ENCODE measurements at places on chromosomes 2 and 18.

- DNase-seq, result no peak
Observed at GRCh38 chr2:68487773-68488355, 20.5 kb downstream of the APLF start.

DNA sequence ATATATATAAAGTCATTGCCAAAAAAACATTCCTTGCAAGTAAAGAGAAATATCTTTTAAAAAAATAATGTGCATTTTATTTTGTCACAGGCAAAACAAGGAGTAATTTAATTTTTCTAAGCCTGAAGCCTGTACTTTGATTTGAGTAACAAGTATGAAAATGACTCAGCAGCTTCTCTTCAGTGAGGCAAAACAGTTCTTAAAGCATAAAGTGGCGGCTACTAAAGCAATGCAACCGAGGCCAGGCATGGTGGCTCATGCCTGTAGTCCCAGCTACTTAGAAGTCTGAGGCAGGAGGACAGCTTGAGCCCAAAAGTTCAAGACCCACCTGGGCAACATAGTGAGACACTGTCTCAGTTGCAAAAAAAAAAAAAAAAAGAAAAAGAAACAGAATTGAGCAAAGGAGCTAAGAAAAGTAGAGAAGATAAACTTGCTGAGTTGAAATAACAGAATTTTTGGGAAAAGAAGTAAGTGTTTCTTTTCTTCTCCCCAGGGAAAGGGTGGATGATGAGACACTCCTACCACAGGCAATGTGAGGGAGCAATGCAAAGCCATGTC is 29.6 kb downstream of the DOK1 start:
- no peak for DNase-seq

DNA sequence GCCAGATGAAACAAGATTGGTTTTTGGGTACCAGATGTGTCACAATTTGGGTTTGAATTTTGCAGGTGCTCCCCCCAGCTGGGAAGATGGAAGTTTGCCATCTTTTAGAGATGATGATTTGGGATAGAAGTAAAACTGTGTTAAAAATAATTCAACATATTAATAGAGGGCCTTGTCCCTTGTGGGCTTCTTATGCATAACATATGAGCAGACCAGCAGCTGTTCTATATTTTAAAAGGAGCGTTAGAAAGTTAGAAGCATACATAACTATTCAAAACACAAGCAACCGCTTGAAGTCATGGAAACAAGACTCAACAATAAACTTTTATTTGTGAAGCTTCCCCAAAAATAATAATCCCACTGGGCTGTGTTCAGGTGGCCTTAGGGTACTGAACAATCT is 62.8 kb downstream of the EFEMP1 start:
- no peak for DNase-seq

GRCh38 chr2:28462122-28462521 is 33.7 kb upstream of the PLB1 start:
- DNase-seq, result no peak

DNA sequence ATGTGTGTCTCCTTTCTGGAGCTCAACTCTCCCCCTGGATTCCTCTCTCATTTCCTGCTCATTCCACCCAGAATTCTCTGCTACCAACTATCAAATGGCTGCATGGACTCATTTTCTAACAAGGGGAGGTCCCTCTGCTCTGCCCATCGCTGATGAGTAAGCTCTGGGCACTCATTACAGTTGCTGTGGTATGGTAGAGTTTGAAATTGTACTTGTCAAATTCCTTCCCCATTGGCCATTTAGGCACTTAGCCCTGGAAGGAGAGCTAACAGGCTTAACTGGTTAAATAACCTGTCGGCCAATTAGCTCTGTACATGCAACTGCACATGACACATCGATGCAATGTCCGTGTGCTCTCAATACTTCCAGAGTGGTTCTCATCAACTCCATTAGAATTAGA is 20.4 kb downstream of the COL6A3 start:
- no peak for DNase-seq

DNA sequence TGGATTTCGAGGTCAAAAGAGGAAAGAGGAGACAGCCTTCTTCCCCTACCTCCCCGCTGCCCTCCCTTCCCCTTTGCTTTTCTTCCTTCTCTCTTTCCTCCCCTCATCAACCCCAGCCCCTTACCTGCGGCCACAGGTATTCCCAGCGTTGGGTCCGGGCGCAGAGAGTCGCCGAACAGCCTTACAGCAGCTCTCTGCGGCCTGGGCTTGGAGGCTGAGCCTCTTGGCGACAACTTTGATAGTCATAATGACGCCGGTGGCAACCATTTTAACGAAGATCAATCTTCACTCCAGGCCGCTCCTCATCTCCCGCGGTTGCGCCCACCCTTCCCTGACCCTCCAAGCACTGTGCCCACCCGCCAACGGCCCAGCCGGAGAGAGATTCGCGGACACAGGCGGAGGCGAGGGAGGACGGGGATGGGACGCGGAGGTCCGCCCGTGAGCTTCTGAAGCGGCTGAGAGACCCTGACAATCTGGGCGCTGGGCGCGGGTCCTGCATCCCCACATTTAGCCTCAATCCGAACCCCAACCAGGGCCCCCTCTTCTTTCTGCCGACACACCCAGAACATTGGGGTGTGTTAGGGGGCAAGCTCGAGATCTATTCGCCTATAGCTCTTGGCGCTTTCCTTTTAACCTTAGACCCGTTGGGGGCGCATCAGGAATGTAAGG is 1.5 kb upstream of the EVX2 start:
- no peak for DNase-seq

DNA sequence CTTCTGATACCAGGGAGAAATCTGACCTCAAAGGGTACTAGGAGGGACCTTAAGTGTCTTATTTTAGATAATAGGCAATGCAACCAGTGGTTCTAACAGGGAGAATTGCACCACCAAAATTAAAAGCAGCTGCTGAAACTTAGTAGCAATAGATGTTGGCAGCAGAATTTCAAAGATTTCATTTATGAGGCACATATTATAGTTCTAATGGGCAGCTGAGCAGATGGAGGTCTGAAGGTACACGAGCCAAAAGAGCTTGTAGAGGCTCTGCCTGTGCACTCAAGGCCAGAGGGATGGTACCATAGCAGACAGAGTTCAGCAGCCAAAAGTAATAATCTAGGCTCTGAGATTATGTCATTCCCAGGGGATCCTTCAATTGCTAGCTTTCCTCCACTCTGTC is 87.3 kb upstream of the NCKAP5 start:
- no peak for DNase-seq

- no peak for DNase-seq
Observed at GRCh38 chr18:49225160-49225559, 235.3 kb downstream of the DYM start.

GRCh38 chr2:222677981-222678380 is 6.5 kb downstream of the MOGAT1 start:
- DNase-seq, result no peak

- no peak for DNase-seq
Observed at GRCh38 chr18:24991141-24992060, 360.6 kb downstream of the ZNF521 start.

- no peak for DNase-seq
Observed at GRCh38 chr2:170177950-170178781, at the start of gene MYO3B. Gene MYO3B, plus strand, starts transcription at chr2:170178147. Its CDS starts 141 bp downstream, at chr2:170178288.

DNA sequence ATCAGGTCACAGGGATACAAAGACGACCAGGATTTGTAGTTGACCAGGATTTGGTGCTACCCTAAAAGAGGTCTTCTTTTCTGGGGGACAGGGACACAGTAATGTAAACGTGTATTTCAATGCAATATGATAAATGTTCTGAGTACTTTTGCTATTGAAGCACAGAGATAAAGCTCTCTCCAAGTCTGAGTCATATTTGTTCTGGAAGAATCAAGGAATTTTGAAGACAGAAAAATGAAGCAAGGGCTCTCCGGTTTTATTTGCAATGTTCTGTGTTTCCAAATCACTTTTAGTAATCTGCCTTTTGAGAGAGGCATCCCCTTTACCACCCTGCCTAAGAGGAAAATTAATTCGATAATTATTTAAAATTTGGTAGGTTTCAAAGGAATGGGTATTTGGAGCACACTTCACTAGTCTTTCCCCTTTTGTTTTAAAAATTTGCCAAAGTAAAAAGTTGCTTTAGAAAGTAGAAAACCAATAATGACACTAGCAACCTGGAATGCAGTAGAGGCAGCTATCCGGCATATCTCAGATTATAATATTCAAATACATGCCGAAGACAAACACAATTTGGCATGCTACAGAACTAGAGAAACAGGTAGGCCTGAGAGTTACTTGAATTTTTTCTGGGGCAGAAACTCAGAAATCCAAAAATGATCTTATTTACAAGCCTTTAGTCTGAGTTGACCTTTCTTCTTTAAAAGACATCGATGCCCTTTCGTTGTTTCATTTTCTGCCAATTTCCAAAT is 82.7 kb downstream of the MREG start:
- DNase-seq, result no peak

- no peak for DNase-seq
Observed at GRCh38 chr2:43314299-43314927, 88.0 kb upstream of the ZFP36L2 start.

DNA sequence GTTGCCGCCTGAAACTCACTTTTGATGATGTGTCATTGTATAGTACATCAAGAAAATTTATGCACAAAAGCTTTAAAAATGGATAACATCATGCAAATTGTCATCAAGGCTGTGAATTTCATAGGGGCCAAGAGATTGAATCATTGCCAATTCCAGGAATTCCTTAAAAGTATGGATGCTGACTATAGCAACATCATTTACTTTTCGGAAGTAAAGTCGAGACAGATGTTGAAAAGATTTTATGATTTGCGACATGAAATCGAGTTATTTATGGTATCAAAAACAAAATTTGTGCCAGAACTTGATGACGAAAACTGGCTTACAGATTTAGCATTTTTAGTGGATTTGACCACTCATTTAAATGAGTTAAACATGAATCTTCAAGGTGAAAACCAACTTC is 56.3 kb downstream of the ASB1 start:
- no peak for DNase-seq

DNA sequence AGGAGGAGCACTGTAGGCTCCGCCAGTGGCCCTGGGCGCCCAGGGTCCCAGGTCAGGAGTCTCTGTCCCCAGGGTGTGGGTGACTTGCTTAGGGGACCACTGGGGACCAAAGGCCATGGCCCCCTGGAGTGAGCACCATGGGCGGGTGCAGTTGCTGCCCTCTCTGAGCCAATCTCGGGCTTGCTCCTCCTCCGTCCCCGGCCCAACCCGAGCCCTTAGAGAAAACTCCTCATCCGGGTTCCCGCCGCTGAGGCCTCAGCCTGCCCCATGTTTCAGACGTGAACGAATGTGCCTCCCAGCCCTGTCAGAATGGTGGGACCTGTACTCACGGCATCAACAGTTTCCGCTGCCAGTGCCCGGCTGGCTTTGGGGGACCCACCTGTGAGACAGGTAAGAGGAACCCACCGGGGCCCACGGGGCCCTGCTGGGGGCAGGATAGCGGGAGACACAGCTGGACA is 38.6 kb downstream of the SNED1 start:
- DNase-seq, result no peak

GRCh38 chr2:3633089-3633981 is 24.7 kb upstream of the ALLC start:
- DNase-seq, result no peak

DNA sequence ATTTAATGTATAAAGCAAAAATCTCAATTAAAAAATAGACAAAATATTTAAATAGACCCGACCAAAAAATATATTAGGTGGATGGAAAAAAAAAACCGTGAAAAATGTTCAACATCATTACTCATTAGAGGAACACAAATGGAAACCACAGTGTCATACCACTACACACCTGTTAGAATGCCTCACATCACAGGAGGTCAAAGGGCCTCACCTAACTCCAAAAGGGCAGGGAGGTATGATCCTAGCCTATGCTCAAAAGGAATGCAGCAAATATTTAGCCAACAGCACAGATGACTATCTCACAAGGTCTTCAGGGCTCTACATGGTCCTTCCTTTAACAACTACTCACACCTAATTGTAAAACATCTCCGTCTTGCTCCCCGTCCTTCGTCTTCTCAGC is 185.5 kb upstream of the SETBP1 start:
- no peak for DNase-seq

GRCh38 chr2:41719756-41720155 is 328.1 kb upstream of the PKDCC start:
- no peak for DNase-seq

- no peak for DNase-seq
Observed at GRCh38 chr18:32042337-32042736, 23.7 kb downstream of the RNF125 start.

- no peak for DNase-seq
Observed at GRCh38 chr2:158745067-158745865, 49.9 kb upstream of the DAPL1 start.

All from activated CD8-positive, alpha-beta memory T cell treated with anti-CD3 and anti-CD28 coated beads, Interleukin-2, amount 50 U/mL, for 4 hours (primary cell).